Daoy (cell line): ENCODE measurements at places on chromosomes 1 and 21. TPM values are rescaled to one million over a fixed set of nuclear protein-coding genes. Genes with fewer than 3 reads are reported as not detected.

DNA sequence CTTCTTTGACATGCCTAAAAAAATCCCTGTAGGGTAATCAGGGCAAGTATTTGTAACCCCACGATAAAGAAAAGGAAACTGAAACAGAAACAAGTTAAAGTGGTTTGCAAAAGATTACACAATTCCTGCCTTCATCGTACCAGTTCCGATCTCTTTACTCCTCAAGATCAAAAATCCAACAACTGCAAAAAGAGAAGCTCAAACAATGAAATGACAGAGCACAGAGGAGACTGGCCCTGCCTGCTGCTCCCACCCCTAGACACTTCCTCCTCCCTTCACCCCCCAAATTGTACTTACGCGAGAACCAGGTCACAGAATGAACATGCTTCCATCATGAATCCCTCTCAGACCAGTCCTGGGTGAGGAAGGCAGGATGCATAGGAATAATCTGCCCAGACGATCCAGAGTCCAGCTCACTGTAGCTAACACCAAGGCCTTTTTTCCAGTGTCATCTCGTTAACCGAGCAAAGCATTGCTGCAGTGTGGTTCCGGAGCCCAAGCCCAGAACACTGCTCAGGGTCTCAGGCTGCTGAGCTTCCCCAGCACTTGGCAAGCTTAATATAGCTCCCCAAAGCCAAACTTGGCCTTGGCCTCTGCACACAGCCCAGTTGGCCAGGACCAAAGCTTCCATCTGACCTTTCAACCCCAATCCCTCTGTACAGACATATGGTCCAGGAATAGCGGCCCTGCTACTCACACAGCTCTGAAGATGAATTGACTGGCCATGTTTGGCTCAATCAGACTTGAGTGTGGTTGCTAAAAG lies 20.3 kb downstream of the RXRG start:
- DNase-seq: peak; percentile 11

DNA sequence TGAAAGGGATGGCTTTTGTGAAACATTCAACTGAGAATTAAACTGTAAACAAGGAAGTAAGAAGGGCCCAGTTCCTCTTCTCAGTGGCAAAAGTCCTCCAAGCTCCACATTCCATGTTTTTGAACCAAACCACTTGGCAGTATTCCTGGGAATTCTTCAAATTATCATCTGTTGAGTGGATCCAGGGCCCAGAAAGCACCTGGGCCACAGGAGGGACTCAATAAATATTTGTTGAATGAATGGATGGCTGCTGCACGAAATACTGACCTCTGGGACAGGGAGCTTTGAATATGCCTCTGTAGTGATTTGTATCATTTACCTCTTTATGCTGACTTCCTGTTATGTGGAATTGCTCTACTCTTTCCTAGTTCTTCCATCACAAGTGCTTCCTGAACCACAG lies 4.7 kb downstream of the SLC35F3 start:
- peak; percentile 88 for DNase-seq

DNA sequence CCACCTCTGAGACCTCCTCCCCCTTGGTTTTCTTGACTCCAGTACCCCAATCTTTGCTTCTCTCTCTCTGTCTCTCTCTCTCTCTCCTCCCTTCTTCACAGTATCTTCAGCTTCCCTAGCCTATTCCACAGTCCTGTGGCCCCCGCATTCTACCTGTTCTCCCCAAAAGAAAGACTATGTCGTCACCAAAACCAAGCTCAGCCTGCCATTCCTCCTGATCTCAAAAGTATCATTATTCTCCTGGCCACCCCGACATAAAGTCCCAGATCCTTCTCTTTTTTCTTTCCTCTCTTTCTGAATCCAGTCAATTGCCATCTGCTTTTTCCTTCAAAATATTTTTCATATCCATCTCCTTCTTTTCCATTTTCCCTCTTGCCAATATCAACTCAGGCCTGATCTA lies 23.7 kb upstream of the KHDRBS1 start:
- no peak for DNase-seq

DNA sequence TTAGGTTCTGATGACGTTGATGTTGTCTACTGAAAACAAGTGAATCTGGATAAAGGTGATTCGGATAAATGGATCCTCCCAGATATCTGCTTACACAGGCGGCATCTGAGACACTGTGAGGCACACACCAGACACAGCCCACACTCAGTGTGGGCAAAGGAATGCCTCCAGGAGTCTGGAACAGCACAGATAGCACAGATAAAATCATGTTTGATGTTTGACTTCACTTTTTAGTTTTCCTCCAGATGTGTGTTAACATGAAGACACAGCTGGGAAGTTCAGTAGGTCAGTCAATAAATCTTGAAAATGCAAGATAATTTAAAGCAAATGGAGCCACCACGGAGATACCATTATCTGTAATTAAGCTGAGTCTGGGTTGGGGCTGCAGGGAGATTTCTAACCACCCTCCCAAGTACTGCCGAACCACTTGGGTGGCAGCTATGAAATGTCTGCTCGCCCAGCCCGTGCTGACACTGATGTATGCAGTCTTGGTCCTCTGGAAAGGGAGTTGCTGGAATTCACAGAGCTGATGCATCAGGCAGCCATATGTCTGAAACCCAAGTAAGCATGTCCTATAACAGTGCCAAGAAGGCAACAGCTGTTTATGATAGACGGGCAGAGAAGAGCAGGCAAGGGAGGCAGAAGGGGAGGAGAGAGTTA lies 11.7 kb downstream of the CAPN9 start:
- DNase-seq: no peak

- DNase-seq: no peak
Observed at GRCh38 chr1:226551299-226551698, 2.7 kb downstream of the STUM start.

The ZNF593OS gene
- total RNA-seq: not detected in 2 replicates

- no peak for DNase-seq
Observed at GRCh38 chr1:183883623-183884022, 78.7 kb downstream of the RGL1 start.

GRCh38 chr1:44251486-44251885 lies 38.2 kb downstream of the DMAP1 start:
- no peak for DNase-seq

- DNase-seq: no peak
Observed at GRCh38 chr1:244246334-244246733, 195.3 kb downstream of the ZBTB18 start.

DNA sequence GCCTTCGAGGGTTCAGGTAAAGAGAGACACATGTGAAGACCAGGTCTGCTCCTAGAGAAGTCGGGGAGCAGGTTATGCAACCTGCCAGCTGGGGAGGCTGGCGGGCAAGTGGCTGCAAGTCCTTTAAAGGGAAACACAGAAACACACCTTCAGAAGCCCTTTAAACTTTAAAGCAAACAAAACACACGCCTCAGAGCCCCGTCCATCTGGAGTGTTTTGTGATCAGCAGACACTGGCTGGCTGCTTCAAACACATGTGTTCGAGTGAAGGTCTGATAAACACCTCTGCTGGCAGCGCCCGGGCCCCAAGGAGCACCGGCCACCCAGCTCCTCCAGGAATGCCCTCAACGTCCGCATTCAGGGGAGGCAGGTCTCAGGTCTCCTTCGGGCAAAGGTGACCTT lies 15.2 kb downstream of the RIPK4 start:
- DNase-seq: no peak

DNA sequence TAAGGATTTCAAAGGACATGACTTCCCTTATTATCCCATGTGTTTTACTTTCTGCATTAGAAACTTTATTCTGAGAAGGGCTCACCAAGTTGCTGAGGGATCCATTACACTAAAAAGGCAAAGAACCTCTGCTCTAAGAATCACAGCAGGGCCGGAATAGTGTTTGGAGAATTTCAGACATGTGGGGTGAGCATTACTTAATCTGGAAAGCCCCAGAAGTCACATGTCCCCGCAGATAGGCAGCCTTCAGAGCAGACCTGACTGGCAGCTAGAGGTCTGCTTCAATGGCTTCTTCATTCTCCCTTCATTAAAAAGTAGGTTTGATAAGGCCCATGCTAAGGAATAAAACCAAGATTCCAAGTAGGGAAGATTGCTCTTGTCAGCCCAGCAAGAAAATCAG lies 52.6 kb upstream of the RBM15 start:
- no peak for DNase-seq

- DNase-seq: no peak
Observed at GRCh38 chr1:31787261-31787660, 23.1 kb upstream of the ADGRB2 start.

GRCh38 chr1:61244114-61244513 lies 161.8 kb downstream of the NFIA start:
- DNase-seq: peak; percentile 81

GRCh38 chr1:2778220-2778592 lies 23.3 kb downstream of the TTC34 start:
- no peak for DNase-seq

The FCRL5 gene
- not detected in 2 replicates for total RNA-seq

DNA sequence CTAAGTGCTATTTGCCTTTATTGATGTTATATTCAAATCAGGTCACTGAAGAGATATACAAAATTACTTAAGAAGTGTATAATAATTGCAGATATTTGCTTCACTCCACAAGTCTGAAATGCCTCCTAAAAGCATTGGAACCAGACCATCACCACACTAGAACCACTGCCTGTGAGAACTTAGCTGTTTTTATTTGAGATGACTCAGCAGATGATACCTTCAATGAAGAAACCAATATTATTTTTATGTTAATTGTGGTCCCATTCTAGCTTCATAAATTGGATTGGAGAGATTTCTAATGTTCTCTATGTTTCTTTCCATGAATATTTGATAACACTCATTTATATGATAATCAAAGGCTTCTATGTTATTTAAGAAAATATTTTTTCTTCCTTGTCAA lies 740.6 kb downstream of the KCNT2 start:
- no peak for DNase-seq

DNA sequence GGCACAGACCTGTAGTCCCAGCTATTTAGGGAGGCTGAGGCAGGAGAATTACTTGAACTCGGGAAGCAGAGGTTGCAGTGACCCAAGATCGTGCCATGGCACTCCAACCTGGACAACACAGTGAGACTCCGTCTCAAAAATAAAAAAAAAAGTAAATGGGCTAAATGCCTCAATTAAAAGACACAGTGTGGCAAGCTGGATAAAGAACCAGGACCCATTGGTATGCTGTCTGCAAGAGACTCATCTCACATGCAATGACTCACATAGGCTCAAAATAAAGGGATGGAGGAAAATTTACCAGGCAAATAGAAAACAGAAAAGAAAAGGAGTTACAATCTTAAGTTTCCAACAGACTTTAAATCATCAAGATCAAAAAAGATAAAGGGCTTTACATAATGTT lies 40.3 kb downstream of the ACBD6 start:
- no peak for DNase-seq

DNA sequence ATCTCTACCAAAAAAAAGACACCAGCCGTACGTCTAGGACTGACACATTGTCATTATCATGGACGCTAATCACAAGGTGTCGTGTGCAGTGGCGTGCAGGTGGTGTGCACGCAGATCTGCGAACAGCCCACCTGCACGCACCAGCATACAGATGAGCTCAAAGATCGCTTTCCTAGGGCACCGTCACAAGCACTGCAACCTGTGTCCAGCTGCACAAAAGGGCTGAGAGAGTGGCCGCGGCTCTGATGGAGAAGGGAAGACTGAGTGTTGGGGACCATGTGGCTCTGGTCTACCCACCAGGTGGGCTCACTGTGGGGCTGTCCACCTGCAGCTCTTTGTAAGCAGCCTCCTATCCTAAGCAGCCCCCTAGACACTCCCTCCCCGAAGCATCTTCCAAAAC lies 50.9 kb downstream of the S100B start:
- DNase-seq: no peak

The CENPS gene
- 19.1 and 52.1 TPM in 2 replicates for total RNA-seq

The ADAM15 gene
- 44.5 and 46.2 TPM in 2 replicates for total RNA-seq

DNA sequence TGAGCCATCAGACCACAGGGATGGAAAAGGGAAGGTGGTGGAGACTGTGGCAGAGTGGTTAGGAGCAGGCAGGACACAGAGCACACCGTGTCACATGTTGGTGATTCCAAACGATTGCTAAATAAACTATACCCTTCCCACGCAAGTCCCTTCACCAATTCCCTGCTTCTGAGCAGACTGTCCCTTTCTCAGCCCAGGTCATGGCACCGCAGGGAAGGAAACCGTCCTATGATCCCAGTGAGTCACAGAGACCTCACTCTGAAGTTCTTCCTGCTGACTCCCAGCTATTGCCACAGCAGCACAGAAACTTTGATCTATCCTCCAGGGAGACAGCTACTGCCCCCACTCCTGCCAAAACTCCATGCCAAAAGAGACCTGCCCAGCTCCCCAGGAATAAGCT lies 19.2 kb downstream of the RIMS3 start:
- DNase-seq: peak; percentile 47

GRCh38 chr1:213003256-213003655 lies 12.4 kb downstream of the ANGEL2 start:
- DNase-seq: no peak

- DNase-seq: no peak
Observed at GRCh38 chr1:246597971-246598370, 31.7 kb downstream of the CNST start.

The ANKRD34A gene
- 0.63 TPM in 1 of 2 replicates, not detected in the other for total RNA-seq

The EXTL1 gene
- 0.06 and 0.15 TPM in 2 replicates for total RNA-seq

DNA sequence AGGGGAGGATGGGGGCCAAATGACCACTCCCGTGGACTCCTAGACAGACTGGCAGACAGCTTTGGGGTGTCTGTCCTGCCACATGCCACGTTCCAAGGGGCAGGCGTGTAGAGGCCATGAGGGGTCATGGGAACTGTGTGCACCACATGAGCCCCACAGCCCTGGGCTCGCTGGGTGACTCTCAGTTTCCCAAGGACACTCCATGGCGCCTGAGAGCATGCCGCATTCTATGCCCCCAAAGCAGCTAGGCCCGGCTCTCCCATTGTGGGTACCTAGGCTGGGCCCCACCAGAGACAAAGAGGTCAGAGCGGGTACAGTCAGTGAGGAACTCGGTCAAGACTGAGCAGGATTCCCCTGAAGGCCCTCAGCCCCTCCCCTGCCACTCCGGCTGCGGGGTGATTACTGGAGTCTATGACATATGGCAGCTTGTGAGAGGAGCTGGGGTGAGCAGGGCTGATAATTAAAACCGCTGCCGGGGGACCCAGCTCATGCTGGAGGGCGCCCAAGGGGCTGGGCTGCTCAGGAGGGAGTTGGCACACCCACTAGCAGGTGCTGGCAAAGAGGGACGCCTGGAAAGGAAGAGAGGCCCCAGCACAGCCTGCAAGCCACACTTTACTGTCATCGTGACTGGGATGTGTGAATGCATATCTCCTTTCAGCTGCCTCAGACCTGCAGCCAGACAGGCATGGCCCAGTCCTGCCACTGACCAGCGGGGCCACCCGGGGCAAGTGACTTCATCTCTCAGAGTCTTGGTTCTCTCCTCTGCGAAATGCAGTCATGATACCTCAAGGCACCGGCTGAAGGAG lies 8.4 kb downstream of the LRP8 start:
- DNase-seq: no peak

The ARHGAP29 gene
- total RNA-seq: 54.6 and 54.9 TPM in 2 replicates

The KCNK1 gene
- 12.7 and 19.3 TPM in 2 replicates for total RNA-seq

DNA sequence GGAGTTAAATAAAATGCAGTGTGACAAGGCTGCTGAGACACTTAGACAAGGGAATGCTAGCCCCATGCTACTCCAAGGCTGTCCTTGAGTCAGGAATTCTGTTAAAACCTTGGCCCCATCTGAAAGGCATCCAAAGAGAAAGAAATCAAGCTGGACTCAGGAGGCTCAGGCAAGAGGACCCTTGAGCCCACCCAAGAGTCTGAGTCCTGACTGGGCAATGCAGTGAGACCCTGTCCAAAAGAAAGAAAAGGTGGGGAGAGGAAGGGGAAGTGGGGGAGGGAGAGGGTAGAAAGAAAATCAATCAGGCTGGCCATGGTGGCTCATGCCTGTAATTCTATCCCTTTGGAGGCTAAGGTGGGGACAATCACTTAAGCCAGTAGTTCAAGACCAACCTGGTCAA lies 26.7 kb downstream of the CLSTN1 start:
- no peak for DNase-seq

GRCh38 chr1:211009944-211010343 lies 124.0 kb downstream of the KCNH1 start:
- DNase-seq: peak; percentile 23

The PRDM16 gene
- total RNA-seq: 0.91 and 3.1 TPM in 2 replicates

The BRINP3 gene
- total RNA-seq: not detected in 2 replicates
